Activated CD4-positive, alpha-beta T cell treated with anti-CD3 and anti-CD28 coated beads for 48 hours (primary cell): ENCODE measurements at places on chromosomes 13 and 19.

- no peak for DNase-seq
These were observed 15.6 kb downstream of the EPS8L1 start for GRCh38 chr19:55091126-55091910.

- no peak for DNase-seq
These were observed 3.0 kb upstream of the NCCRP1 start for GRCh38 chr19:39193803-39194202.

DNA sequence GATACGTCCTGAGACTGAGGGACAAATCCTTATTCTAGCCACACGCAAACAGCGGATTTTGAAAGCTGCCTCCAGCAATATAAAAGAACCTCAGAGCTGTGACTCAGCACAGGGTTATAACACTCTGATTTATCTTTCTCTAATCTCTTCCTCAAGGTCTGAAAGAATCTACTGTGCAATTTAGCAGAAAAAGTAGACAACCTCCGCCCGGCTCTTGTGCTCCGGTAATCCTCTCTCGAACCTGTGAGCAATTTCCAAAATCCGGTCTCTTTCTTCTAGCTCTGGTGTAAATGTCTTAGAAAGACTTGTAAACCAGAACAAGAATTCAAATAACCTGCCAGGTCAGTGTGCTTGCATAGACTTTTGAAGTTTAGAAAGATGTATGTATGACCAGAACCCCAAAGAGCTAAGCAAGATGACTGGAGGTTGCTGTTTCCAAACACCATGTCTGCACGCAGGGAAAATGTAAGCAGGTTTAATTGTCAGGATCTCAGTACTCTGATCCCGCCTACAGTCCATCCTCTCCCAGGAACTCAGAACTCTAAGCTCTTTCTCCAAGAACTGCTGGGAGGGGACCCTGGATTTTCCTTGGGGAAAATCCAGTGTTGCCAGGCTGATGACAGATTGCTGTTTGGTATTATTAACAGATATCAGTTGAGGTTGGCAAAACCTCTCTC is 338.1 kb downstream of the RFC3 start:
- DNase-seq: peak; percentile 4

- DNase-seq: no peak
These were observed 4.2 kb downstream of the DMPK start for GRCh38 chr19:45778010-45778661.

- peak; percentile 76 for DNase-seq
These were observed 9.4 kb downstream of the SIRT6 start for GRCh38 chr19:4172861-4173473.

- DNase-seq: no peak
These were observed 309 bp upstream of the SLITRK1 start for GRCh38 chr13:83882606-83882959.

DNA sequence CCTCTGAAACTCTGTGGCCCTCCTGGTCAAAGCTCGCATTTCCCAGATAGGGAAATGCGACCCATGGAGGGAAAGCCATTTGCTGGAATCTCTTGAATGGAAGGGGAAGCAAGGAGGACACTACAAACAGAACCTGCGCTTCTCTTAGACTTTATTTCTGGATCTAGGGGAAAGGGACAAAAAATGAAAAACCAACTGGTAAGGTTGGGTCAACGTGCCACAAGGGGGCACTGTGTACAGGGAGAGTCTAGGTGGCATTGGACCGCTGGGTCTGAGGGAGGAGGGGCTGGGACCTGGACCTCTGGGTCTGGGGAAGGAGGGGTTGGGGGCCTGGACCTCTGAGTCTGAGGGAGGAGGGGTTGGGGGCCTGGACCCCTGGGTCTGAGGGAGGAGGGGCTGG is 5.0 kb downstream of the KLK4 start:
- DNase-seq: peak; percentile 69

GRCh38 chr19:39969266-39969665 is 1.7 kb upstream of the PSMC4 start:
- no peak for DNase-seq

DNA sequence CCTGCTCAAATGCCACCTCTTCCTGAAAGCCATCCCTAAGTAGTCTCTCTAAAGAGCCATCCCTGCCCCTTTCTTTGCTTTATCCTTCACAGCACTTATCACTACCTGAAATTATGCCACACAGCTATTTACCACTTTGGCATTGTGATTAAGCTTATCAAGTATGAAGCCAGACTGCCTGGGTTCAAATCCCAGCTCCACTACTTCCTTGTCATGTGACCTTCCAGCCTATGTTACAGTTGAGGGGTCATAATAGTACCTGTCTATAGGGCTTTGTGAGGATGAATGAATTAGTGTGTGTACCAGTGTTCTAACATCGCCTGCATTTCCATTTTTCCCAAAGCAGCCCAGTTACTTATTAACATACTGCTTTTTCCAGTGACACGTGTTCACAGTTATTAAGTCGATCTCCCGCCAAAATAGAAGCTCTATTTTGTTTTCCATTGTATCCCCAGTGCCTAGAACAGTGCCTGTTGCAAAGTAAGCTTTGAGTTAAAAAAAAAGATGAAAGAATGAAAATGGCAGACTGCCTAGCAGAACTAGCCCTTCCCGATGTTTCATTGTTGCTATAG is 32.8 kb downstream of the ZSWIM9 start:
- peak; percentile 45 for DNase-seq

DNA sequence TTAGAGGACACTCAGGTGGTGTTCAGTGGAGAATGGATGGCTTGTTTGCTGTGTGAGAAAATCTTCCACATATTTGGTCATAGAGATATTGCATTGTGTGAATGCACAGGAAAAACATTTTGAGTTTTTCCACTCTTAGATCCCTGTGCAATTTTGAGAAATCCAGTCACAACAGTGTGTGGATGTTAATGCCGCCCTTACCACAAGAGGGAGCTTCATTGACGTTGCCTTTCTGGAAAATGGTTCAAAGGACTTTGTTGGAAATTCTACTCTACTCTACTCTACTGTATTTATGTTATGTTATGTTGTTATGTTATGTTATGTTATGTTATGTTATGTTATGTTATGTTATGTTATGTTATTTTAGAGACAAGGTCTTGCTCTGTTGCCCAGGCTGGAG is 13.4 kb downstream of the ZNF20 start:
- DNase-seq: peak; percentile 15

DNA sequence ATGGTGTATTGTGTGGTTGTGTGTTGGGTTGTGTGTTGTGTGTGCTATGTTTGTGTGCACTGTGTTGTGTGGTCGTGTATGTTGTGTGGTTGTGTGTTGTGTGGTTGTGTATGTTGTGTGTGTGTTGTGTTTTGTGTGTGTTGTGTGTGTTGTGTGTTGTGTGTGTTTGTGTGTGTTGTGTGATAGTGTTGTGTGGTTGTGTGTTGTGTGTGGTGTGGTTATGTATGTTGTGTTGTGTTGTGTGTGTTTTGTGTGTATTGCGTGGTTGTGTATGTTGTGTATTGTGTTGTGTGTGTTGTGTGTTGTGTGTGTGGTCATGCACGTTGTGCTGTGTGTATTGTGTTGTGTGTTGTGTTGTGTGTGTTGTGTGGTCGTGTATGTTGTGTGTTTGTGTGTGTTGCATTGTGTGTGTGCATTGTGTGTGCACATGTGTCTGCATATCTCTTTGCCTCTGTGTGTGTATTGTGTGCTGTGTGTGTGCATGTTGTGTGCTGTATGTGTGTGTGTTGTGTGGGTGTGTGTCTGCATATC is 2.9 kb downstream of the C3 start:
- DNase-seq: no peak

DNA sequence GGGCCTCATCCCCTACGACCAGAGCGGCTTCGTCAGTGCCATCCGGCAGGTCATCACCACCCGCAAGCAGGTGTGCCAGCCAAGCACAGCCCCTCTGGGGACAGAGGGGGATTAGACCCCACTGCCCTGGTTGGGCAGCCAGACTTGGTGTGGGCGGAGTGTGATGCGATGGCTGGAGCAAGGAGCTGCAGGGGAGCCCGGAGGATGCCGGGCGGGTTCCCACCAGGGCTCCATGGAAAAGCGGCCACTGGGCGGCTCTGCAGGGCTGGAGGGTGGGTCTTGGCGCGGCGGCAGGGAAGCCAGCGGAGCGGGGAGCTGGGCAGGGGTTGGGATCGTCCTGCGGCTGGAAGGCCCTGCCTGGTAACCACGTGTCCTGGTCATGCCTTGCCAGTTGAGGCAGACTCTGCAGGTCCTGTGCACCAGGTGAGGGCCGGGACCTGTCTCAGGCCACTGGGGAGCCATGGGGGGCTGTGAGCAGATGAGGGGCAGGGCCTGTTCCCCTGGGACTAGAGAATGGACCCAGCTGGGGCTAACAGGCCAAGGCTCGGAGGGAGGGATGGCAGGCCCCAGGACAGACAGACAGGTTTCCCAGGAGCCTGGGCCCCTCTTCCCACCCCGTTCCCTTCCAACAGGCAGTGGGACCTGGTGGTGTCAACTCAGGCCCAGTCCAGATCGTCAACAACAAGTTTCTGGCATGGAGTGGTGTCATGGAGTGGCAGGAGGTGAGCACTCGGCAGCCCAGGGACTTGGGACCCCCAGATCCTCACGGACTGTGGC is 6.3 kb downstream of the PTOV1 start:
- no peak for DNase-seq

DNA sequence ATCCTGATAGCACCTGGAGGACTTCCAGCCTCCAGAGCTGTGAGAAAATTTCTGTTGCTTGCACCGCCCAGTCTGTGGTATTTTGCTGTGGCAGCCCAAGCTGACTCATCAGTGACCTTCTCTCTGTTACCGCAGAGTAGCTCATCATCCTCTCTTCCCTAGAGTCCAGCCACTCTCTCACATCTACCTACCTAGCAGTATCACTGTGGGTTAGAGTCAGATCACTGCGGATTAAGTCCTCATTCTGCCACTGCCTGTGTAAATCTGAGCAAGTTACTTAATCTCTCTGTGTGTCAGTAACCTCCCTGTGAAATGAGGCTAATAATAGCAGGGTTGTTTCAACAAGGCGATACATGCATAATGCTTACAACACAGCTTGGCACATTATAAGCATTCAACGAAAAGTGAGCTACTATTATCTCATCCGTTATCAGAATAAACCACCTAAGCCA is 40.3 kb upstream of the USPL1 start:
- DNase-seq: peak; percentile 56

- DNase-seq: no peak
These were observed 621 bp downstream of the NOVA2 start for GRCh38 chr19:45972947-45973540.

- no peak for DNase-seq
These were observed 17.1 kb downstream of the COG6 start for GRCh38 chr13:39672378-39673132.

DNA sequence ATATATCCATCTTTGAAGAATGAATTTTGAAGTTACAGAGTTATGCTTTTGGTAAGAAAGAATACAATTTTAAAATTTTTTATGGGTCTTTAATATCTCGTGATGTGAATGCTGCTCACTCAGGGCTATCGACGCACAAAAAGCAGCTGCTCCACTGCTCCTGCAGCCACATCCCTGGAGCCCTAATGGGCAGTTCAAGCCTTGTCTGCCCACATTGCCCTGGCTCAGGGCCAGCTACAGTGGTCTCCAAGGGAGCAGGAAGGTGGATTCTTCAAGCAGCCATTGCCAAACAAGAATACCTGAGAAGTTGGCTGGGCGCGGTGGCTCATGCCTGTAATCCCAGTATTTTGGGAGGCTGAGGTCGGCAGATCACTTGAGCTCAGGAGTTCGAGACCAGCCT is 85.8 kb downstream of the IPO5 start:
- DNase-seq: no peak

DNA sequence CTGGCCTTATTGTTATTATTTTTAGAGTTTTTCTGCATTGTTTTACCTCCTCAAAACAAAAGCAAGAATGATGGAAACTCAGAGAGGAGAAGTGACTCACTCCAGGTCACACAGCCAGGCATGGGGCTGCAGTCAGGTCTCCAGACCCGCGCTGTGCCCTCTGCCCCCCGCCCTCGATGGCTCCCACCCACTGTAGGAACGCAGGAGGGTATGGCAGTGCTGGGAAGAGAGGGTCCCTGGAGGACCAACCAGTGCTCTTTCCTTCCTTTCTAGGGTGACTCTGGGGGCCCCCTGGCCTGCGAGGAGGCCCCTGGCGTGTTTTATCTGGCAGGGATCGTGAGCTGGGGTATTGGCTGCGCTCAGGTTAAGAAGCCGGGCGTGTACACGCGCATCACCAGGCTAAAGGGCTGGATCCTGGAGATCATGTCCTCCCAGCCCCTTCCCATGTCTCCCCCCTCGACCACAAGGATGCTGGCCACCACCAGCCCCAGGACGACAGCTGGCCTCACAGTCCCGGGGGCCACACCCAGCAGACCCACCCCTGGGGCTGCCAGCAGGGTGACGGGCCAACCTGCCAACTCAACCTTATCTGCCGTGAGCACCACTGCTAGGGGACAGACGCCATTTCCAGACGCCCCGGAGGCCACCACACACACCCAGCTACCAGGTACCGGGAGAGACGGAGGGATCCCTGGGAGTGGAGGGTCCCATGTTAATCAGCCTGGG is 5.6 kb downstream of the TIMM13 start:
- no peak for DNase-seq

- no peak for DNase-seq
These were observed at the start of gene ING1 for GRCh38 chr13:110713642-110713952. TSS of gene ING1 (plus strand) at chr13:110713700. CDS start at chr13:110714150, 450 bp downstream.

- no peak for DNase-seq
These were observed 717 bp upstream of the C13orf46 start for GRCh38 chr13:113974304-113975281.

GRCh38 chr13:31199849-31200636 is at the start of gene B3GLCT:
TSS of gene B3GLCT (plus strand) at chr13:31199975. CDS start at chr13:31200085, 110 bp downstream.
- DNase-seq: peak; percentile 83

DNA sequence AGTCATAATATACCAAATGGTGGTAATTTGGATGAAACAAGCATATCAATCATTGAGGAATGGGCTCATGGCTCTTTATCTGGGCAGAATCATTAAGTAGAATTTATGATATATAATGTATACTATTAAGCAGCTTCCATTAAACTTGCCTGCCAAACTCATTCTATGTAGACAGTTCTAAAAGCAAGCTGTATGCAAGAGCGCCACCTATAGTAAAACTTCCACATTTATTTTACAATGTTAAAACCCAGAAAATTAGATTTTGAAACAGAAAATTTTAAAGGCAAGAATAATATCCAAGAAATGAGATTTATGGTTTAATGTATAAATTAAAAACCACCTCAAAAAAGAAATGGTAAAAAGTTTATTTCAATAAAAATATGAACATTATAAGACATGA is 161.5 kb downstream of the MZT1 start:
- no peak for DNase-seq

DNA sequence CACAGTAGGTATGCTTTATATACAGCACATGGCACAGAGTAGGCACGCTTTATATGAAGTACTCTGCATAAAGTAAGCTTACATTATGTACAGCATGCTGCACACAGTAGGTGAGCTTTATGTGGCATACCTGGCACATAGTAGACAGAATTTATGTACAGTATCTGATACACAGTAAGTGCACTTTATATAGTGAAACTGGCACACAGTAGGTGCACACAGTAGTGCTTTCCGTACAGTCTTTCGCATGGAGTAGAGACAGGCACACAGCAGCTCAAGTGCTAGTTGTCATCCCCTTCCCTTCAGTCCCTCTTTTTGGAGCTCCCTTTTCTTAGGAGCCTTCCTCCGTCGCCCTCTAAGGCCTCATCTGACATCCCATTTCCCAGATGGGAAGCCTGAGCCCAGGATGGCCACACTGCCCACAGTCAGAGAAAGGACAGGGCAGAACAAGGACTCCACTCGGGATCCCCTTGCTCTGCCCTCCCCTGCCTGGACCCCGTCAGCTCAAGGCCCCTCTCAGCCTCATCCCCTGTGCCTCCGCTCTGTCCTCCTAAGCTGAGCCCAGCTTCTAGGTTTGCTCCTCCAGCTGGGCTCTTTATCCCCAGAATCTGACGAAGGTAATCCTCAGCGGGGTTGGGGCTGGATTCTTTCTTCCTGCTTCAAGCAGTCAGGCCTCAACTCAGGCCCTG is 852 bp upstream of the CYP4F12 start:
- no peak for DNase-seq

GRCh38 chr19:8451885-8452284 is 7.1 kb downstream of the HNRNPM start:
- DNase-seq: no peak
